ENCODE measurements at places on chromosomes 7 and 10.

DNA sequence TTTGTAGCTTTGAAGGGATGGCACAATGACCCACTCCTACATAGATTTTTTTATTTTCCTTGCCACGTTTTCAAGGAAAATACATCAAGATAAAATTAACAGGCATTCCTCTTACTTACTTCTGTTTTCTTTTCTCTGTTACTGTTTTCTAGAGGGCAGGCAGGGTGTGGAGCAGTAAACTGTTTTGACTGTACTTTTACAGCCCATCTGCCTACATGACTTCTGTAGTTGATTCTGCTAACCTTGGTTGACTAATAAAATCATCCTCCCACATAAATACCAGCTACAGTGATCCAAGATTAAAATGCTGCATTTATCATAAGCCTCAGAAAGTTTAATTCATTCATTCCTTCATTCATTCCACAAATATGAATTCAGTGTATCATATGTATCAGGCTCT, 158.5 kb downstream of the TRIL start:
- no peak for DNase-seq

GRCh38 chr10:1230138-1230537, 174.0 kb downstream of the WDR37 start:
- no peak for DNase-seq

DNA sequence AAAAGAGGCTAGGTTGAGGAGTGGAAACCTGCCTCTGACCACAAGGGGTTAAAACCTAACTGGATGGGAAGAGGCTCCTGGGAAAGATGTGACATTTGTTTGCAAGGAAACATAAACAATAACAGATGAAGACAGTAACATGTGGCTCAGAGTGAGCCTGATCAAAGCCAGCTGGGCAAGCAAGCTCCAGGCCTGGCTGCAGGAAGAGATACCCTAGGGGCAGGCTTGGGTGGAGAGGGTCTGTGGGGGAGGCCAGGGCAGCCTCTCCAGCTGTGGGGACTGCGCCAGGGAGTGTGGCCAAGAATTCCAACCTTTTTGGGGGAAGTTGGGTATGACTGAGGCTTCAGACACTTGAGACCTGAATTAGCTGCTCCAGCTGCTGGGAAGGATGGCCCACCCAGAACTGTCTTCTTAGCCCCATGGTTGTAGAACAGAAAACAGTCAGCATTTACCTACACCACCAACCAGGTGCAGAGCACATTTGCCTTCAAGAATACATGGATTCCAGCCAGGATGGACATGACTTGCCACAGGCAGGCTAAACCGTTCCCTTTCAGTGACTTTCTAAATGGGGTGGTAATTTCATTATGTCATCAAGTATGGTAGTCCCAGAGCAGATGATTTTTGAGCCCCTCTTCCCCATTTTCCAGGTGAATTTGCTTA, 10.4 kb upstream of the FAM170B start:
- no peak for DNase-seq

GRCh38 chr10:64863836-64864235, 1342.6 kb downstream of the REEP3 start:
- no peak for DNase-seq

GRCh38 chr10:71667387-71667752, 52.2 kb downstream of the C10orf105 start:
- no peak for DNase-seq

DNA sequence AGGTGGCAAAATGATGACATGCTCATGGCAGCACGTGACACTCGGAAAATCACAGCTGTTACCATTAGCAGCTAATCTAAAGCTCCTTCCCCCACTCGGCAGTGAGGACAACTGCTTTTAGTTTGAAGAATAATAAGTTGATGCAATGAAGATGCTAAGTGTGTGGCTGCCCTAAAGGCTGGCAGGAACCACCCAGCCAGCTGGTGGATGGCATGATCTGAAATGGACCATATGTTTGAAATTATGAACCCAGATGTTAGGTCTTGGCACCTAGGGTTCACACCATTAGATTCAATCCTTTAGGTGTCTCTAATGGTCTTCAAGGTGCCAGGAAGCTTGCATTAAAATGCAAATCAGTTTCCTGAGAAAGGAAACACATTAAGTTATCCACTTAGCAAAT, 230.1 kb downstream of the WDR11 start:
- no peak for DNase-seq

DNA sequence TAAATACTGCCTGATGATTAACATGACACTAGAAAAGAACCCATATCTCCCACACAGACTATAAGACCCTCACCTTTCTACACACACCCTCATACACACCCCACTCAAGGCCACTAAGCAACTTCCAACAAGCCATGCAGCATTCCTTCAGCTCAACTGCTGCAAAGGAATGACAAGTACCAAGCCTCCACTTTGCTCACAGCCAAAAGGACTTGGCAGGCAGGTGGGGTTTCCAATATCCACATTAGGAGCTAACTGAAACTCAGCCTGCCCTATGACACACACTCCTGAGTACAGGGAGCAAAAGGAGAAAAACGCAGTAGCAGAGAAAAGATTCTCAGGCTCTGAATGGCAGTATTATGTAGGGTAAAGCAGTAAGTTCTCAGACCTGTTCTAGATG, 13.4 kb downstream of the USP54 start:
- no peak for DNase-seq

GRCh38 chr10:71133710-71134686, 78.4 kb upstream of the UNC5B start:
- no peak for DNase-seq
